ENCODE measurements at places on chromosomes 12 and 14.
A peak's percentile ranks its signal among the peaks of the same experiment; 100 is the strongest.

- DNase-seq, result no peak
Measured at GRCh38 chr14:72539661-72540315, 354.1 kb downstream of the DPF3 start.

DNA sequence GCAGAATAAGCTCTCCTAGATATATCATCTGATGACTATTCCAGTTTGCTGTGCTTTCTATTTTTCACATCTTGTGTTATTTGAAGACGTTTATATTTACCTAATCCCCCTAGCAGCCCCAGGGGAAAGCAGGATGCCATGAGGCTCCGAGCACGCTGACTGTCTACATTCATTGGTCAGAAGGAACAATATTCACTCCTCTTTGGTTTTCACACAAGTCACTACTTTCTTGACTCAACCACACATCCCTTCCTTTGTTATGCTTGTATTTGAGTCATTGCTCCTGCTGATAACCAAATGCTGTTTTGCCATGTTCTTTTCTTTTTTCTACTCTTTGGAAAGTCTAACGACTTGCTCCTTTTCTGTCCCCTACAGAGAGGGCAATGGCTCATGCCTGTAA lies 86.5 kb upstream of the SLC38A2 start:
- DNase-seq, result no peak

DNA sequence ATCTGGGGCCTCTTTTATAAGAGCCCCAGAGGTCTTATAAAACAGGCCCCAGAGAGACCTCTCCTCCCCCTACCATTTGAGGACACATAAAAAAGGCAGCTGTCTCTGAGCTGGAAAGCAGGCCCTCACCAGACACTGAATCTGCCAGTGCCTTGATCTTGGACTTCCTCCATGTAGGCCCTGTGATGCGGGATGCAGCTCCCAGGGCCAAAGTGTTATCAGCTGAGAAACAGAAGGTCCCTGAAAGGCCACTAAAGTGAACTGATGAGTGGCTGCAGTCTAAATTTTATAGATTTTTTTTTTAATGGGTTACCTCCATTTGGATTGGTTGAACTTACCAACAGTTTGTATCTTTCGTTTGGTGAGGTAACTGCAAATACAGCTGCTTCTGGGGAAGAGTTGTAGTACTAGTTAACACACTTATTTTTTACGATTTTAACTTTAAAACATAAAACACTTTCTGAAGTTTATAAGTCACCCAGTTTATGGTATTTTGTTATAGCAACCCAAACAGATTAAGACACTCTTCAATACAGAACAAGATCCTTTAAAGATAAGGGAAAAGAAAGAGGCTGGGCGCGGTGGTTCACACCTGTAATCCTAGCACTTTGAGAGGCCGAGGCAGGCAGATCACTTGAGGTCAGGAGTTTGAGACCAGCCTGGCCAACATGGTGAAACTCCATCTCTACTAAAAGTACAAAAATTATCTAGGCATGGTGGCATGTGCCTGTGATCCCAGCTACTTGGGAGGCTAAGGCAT lies 5.6 kb upstream of the GUCY2C start:
- DNase-seq, result no peak

- no peak for DNase-seq
Measured at GRCh38 chr14:59086241-59086882, 102.1 kb upstream of the DAAM1 start.

DNA sequence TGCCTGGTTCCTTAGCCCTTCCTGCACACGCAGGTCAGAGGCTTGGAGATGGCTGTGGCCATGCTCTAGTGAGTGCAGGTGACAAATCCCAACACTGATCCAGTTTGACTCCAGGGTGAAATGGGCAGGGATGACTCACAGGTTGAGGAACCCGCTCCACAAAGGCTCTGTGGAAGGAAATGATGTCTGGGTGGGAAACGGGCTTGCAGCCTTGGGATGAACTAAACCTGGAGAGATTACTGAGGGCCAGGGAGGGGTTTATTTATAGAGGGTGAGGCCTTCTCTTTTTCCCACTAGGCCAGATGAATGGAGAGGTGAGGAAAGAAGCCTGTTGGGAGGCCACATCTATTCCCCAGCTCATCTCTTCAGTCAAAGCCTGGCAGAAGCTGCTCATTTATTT lies 29.3 kb upstream of the EMP1 start:
- no peak for DNase-seq

DNA sequence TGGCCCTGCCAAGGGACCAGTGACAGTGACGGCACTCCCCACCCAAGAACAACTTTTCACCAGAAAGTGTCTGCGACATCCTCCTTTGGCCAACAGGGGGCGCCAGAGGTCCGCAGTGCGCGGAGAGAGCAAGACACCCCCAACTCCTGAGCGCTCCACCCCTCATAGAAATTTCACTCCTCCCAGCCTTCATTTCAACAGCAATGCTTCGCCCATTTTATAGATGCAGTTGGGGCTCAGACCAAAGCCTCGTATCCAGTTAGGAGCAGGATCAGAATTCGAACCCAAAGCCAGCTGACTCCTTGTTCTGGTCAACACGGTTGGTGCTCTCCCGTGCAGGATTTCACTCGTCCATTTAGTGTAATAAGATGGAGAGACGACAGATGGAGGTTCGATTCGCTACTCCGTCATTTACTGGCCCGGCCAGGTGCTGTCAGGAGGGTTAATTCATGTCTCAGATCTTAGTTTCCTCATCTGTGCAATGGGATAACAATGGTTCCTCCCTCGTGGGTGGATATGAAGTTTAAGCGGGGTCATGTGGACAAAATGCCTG lies 2.4 kb upstream of the POP5 start:
- DNase-seq, result peak; percentile 71

DNA sequence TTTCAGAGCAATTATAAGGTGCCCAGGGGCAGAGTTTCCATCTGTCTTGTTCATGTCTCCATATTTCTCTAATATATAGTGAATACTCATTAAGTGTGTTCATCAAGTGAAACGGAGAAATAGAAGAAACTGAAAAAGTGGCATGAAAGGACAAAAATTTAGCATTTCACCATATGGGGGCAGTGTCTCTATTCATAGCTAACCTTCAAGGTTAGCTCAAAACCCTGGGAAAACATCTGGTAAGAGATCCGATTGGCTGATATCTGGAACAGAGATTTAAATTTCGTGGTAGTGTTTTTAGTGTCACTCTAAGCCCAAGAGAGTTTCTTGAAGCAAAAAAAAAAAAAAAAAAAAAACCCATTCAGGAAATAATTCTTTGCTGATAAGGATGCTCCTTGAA lies 367.5 kb downstream of the DAD1 start:
- no peak for DNase-seq

- DNase-seq, result no peak
Measured at GRCh38 chr12:48881686-48882314, 16.1 kb upstream of the RND1 start.

DNA sequence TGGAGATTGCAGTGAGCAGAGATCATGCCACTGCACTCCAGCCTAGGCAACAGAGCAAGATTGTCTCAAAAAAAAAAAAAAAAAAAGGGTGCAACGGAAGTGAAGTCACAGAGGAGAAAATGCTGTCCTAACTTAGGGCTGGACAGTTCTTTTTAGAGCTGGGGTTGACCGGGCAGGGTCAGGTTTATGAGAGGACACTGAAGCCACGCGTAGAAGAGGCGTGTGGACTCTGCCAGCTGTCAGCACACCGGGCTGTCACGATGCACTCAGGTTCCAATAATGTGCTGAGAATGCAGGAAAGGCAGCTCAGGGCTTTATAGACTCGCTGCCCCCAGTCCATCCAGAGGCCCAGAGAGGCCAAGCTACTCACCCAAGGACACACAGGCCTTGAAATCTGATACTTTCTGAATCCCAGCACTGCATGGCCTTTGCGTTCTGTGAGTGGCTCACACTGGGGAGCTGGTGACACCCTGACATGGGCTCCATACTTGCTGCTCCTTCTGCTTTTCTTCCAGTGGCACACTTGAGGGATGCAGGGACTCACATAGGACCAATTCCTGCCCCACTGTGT lies 28.9 kb upstream of the SPPL3 start:
- no peak for DNase-seq

GRCh38 chr14:104366931-104367865 lies 212.4 kb upstream of the C14orf180 start:
- no peak for DNase-seq

GRCh38 chr12:91357381-91357780 lies 174.8 kb upstream of the DCN start:
- DNase-seq, result no peak

GRCh38 chr12:67697967-67698366 lies 49.4 kb downstream of the DYRK2 start:
- no peak for DNase-seq

DNA sequence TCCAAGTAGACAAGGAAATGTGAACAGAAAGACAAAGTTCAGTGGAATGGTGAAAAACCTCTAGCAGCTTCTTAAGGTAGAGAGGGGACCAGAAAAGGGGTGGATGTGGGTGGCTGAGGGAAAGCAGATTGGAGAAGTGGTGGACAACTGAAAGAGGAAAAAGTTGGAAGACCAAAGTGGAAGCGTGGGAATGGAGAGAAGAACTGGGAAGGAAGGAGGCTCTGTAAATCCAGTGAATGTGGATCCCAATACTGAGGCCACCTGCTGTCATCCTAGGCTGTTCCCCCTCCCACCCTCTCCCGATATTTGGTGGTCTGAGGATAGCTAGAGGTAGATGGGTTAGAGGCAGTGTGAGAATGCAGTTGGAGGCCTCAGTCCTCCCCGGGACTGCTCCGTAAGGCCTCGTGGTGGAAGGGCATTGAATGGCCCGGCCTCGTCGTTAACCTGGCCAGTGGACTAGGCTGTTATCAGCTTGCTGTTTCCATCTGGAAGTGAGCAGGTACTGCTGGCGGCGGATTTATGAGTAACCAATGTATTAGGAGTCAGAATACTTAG lies 822 bp upstream of the POU6F1 start:
- DNase-seq, result no peak

- no peak for DNase-seq
Measured at GRCh38 chr12:68559984-68560850, 50.5 kb upstream of the RAP1B start.

GRCh38 chr12:644818-645552 lies 18.3 kb downstream of the NINJ2 start:
- DNase-seq, result no peak

GRCh38 chr14:38309522-38310277 lies 53.8 kb upstream of the CLEC14A start:
- DNase-seq, result no peak

DNA sequence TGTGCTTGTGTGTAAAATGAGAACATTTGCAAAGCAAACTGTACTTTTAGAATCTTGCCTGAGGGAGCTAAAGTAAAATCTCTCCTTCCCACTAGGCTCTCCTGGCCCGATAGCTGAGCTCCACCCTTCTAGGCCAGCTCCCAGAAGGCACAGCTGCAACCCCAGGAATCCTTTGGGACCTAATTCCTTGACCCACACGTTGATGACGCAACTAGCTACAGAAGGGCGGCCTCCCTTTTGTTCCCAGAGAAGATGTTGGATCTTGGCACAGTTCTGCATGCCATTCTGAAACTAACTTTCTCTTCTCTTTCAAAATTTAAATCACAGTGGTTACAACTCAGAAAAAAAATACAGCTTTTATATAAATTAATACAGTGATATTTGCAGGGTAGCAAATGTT lies 268.1 kb downstream of the EGLN3 start:
- DNase-seq, result no peak
